NCI-H2081 (cell line): ENCODE measurements at places on chromosomes 4 and X.

- no peak for DNase-seq
These were observed 60.2 kb upstream of the HPGD start for GRCh38 chr4:174582463-174582862.

GRCh38 chr4:108926061-108926460 lies 163.2 kb upstream of the ETNPPL start:
- no peak for DNase-seq

DNA sequence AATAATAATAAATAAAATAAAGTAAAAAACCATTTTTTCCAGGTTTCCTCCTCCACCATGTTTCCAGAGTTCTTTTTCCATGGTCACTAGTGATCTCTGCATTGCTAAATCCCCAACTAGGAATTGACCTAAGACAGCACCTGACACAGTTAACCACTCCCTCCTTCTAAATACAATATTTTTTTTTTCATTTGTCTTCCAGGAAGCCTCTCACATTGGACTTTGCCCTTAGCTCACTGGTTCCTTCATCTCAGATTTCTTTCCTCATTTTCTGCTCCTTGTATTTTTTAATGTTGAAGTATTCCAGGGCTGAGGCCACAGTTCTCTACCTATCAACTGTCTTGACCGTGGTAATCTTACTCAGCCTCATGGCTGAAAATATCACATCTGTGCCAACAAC lies 187.3 kb upstream of the FAM241A start:
- DNase-seq = no peak

DNA sequence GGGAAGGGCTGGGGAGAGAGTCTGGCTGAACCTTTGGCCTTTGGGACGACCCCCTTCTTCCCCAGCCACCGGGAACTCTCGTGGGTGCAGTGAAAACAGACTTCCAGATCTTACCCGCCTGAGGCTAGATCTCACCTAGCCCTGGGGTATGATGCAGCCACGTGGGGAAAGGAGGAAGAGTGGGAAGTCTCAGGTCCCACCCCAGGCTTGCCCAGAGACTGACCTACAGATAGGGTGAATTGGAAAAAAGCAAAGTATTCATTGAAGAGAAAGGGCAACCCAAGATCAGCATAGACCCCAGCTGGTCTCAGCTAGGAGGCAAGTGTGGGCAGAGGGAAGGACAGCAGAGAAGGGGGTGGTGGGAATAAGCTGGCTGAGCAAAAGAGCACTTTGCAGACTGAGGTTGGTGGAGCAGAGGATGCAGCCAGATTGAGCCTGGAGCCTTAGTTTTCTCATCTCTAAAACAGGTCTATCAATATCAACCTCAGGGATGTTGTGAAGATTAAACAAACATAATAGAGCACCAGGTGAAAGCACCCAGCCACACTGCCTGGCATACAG lies 4.2 kb upstream of the EFNB1 start:
- no peak for DNase-seq

GRCh38 chrX:149818652-149819051 lies 36.9 kb downstream of the MAGEA9 start:
- no peak for DNase-seq

DNA sequence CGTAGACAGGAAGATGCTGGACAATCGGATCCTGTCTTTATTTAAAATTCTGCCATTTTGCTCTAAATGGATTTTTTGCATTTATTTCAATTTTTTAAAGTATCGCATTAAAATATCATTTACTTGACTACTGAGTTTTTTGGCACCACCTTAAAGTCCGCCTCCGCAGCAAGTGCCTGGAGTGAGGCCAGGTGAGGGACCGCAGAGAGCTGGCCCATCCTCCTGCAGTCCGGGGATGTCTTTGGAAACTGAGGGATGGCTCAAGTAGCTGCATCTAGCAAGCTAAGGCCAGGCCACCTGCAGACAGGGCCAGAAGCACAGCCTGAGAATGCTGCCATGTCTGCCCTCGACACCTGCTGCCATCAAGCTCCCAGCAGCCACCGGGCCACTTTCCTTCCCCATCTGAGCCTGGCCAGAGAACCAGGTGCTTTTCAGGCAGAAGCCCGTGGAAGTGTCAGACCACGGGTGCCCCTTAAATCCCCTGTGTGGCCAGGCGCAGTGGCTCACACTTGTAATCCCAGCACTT lies 69.6 kb downstream of the ABLIM2 start:
- no peak for DNase-seq
